GM06990 (cell line): ENCODE measurements at places on chromosomes 4 and X.

GRCh38 chr4:112378858-112379257, 81.7 kb downstream of the ALPK1 start:
- DNase-seq, result no peak

- no peak for DNase-seq
These were observed 8.5 kb upstream of the PCDH19 start for GRCh38 chrX:100418556-100418955.

DNA sequence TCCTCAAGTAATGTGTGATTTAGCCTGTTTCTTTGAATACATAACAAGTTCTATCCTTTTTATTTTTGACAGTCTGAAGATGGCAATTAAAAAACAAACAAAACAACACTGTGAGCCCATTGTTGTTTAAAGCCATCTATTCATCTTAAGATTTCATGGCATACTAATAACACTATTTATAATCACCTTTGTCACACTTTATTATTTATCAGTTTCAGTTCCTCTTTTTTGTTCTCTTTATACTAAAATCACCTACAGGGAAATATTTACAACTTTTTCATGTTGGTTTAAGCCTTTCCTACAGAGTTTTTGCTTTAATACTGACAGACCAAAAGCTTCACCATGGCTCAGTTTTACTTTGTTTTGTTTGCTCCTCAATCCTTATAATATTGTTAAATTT, 247.4 kb upstream of the CTSO start:
- DNase-seq, result peak; percentile 62

GRCh38 chr4:186701788-186702187, 21.9 kb downstream of the FAT1 start:
- DNase-seq, result no peak

DNA sequence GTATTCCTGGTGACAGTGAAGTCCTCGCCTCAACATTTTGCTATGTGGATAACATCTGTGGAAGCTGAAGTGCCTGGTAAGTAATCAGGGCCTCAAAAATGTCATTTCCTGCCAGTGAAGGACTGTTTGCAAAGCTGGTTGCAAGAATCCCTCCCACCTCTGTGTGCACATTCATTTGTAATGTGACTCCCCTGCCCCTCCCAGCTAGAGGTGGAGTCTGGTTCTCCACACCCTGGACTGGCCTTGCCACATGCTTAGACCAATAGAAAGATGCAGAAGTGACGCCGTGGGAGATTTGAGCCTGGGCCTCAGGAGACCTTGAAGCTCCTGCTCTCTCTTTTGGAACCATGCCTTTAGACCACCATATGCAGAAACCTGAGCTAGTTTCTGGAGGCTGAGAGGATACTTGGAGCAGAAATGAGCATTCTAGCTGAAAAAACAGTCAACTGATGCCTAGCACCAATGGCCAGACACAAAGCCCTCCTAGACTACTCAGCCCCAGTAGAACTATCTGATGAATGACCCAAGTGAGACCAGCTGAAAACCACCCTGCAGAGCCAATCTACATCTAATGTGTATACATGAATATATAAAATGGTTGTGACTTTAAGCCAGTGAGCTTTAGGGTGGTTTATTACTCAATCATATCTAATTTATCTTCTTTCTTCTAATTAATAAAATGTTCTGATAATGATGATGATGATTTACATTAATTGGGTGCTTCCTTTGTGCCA, 47.8 kb upstream of the CRMP1 start:
- no peak for DNase-seq

GRCh38 chr4:26178854-26179253, 142.0 kb upstream of the RBPJ start:
- no peak for DNase-seq

DNA sequence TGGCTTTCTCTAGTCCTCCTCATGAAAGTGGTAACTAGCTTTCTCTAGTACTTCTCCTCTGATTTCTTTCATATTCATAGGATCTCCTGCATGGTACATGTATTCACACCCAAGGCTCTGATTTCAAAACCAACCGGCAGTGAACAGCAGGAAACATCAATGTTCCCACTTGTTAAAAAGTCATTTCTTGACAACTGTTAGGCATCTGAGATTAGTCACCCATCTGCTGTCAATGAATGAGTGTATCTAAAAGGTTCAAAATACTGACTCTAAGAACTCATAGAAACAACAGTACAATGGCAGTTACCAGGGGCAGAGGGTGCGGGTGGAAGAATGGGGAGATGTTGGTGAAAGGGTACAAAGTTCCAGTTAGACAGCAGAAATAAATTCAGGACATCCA, 31.5 kb upstream of the PUDP start:
- DNase-seq, result no peak

GRCh38 chr4:24884902-24885301, 27.9 kb downstream of the CCDC149 start:
- no peak for DNase-seq

DNA sequence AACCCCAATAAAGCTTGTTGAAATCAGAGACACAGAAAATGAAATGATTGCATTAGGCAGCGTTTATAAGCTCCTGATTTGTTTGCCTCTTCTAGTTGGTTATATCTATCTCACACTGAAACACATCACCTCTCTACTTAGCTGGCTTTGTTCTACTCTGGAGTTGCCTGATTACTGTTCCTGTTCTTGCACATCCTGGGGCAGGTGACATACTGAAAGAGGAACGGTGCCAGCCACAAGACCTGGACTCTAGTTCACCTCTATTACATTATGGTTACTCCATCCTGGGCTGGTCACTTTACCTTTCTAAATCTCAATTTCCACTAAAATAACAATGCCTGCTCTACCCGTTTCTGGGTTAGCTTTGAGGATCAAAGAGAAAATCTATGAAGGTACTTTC, 47.9 kb downstream of the TRIM2 start:
- peak; percentile 15 for DNase-seq

GRCh38 chrX:56974408-56974807, 20.9 kb downstream of the SPIN3 start:
- DNase-seq, result no peak

- peak; percentile 17 for DNase-seq
These were observed 9.4 kb upstream of the ADD1 start for GRCh38 chr4:2834001-2834921.

DNA sequence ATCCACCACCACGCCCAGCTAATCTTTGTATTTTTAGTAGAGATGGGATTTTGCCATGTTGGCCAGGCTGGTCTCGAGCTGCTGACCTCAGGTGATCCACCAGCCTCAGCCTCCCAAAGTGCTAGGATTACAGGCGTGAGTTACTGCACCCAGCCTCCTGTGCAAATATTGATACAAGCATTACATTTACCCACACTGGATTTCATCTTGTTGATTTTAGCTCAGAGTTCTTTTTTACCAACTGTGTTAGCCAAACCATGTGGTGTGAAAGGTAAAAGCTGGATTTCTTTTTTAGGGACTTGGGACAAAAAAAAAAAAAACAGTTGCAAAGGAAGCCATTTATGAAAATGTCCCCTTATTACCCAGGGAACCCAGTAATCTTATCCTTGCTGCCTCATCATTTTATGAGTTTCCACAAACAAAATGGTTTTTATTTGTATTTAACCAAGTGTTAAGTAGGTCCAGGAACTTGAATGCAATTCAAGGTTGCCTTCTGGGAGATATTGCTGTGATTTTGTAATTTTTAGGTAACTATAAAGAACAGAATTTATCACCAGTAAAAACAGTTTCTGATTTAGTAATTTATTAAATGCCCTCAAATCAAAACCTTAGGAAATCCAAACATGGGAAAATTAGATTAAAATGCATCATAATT, 202.5 kb downstream of the PALLD start:
- no peak for DNase-seq

DNA sequence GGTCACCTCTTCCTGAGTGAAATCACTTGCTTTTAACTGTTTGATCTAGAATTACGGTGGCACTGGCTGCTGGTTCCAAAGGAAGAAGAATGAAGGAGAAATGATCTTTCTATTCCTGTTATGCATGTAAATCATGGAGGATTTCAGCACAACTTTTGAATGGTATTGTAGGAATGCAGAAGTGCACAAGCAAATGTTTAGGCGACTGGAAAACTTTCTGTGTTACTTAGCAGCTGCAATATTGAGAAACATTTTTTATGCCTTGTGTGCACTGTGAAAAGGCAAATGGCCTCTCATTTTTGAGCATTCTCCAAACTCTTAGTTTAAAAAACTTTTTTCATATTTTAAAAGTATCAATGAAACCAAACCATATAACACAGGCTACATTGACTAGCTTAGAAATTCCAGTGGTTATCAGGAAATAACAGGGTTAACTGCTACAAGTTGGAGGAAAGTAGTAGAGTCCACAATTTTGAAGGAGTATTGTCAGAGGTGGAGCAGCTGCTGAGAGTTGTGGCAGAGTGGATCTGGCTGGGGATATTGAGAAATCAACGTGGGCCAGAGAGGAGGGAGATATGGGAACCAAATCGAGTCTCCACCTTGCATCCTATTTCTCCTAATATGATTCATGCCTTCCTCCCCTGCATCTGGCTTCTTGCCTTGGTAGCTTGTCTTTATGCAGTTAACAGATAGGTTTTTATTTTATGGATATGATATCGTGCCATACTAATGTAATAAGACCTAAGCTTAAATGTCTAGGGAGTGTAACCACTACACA, 32.0 kb upstream of the FHL1 start:
- no peak for DNase-seq

GRCh38 chr4:73603271-73603710, 16.9 kb downstream of the RASSF6 start:
- DNase-seq, result no peak

DNA sequence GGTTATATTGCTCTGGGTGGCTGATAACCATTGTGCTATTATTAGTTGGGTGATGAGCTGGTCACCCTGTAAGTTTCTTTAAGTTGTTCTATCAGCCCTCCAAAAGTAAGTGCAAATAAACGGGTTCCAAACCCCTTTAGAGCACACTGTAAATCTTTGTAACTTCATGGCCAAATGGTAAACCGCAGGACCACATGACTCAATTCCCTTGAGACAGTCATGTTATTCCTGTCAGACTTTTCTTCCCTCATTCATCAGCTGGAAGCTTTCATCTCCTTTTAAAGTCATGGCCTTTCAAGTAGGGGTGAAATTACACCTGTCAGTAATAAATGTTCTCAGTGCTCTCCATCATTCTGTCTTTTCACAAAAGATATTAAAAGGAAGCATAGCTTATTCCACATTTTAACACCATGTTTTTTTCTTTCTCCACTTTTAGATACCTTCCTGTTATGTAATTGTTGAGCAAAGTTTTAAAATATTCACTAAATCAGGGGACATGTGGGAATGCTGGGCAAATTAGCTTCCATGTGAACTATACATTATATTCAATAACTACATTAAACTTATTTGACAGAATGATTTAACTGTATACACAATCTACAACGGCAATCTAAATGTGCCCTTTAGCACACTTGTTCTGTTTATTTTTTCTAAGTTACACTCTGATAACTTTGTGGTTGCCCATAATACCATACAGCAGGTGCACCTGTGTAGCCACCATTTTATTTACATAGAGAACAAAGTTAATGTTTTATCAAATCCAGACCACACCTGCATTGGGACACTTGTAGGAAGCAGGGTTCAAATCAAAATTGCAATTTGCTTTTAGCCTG, 275.5 kb downstream of the CFAP299 start:
- DNase-seq, result peak; percentile 19

DNA sequence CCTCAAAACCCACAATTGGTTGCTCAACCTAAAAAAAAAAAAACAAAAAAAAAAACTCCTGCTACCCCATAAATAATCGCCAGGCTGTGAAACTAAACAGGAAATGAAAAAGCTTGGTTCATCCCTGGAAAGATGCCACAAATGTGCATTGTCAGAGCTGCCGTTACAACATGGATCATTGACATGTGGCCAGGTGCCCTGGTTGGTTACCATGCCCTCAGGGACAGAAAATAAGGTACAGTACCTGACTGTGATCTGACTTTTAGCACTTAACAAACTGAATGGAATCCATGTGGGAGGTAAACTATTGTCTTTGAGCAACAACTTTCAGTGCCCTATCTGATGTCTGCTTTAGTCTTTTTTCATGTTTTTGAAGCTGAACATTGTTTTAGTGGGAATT, 118.0 kb upstream of the RPL34 start:
- DNase-seq, result no peak

DNA sequence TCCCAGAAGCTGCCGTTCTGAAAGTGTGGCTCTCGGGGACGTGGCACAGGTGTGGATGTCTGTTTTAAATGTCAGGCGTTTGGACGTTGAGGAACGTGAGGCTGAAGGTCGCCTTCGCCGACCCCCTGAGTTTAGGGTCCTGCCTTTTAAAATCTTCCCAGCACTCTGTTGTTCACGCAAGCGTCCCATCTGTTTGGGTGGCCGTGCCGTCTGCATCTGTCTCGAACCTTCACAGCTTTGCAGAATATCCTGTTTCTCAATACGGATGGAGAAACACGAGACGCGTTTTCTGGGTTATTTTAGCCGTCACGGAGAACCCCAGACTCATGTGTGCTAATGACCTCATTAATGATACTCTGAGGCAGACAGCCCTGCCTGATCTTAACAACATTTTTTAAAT, 31.5 kb downstream of the SHOX start:
- no peak for DNase-seq

- DNase-seq, result no peak
These were observed 229.6 kb downstream of the FBXO8 start for GRCh38 chr4:174053895-174054294.

GRCh38 chr4:146846882-146847281, 98.8 kb downstream of the TTC29 start:
- no peak for DNase-seq

GRCh38 chr4:68182382-68182820, 52.7 kb upstream of the TMPRSS11F start:
- DNase-seq, result no peak

DNA sequence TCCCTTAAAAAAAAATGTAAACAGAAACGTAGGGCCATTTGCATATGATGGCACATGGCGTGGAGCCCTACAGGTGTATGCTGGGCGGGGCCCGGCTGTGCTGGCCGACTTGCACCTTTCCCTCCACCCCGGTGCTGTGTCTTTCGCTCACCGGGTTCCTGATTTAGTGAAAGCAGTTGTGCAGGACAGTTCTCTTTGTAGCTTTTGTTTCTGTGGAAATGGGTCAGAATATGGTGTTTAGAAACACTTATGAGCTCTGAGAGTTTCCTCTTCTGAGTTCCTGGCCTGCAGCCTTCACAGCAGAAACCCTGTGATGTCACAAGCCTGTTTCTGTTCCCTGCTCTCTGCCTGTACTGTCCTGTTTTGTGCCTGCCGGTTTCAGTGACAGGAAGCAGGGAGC, 22.5 kb upstream of the MSANTD1 start:
- DNase-seq, result no peak
